ENCODE measurements at places on chromosomes 7 and 10.
A peak's percentile ranks its signal among the peaks of the same experiment; 100 is the strongest.

DNA sequence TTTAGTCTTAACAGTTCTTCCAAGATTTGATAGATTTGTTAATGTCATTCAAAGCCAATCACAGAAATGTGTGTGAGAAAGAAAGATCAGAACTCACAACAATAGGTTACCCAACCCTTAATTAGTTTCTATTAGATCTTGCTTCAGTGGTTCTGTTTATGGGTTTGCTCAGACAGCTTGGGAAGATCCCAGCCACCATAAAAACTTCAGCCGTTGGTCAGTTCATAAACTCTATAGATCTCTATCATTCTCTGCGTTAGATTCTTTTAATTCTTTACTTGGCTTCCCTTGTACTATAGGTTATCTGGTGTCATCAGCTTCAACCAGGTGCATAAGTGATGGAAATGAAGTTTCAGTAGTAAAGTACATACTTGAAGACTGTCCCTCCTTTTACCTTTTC, 54.4 kb downstream of the ZNF277 start:
- no peak for DNase-seq

DNA sequence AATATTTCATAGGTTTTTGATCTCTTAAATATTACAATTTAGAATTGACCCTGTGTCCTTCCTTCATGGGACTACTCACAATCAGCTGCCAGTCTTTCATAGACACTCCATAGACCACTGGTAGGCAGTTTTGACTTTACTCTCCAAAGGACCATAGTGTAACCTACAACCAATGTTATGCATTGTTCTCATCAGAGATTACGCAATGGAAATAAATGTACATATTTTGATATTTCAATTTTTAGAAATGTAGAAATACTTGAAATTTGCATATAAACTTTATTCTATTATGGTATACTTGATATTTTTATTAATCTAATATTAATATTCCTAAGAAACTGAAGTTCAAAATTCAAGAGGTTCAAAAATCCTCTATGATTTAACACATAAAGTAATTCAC, 446.4 kb upstream of the KCND2 start:
- no peak for DNase-seq

DNA sequence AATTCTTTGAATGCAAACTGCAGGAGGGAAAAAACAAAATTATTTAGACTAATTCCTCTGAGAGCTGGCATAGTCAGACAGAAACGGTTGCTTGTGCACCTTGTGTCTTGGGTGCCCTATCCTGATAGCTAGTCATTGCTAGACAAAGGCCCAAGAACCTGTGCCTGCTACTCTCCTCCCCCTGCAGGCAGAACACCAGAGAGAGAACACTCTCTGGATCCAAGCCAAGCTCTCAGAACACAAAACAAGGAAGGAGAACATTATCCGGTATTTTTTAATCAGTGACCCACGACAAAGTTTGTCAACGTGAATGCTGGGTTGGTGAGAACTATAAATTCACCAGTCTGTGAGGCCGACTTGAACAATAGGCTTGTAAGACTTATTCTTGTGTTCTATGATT, 18.8 kb upstream of the PPP1R9A start:
- peak; percentile 32 for DNase-seq

DNA sequence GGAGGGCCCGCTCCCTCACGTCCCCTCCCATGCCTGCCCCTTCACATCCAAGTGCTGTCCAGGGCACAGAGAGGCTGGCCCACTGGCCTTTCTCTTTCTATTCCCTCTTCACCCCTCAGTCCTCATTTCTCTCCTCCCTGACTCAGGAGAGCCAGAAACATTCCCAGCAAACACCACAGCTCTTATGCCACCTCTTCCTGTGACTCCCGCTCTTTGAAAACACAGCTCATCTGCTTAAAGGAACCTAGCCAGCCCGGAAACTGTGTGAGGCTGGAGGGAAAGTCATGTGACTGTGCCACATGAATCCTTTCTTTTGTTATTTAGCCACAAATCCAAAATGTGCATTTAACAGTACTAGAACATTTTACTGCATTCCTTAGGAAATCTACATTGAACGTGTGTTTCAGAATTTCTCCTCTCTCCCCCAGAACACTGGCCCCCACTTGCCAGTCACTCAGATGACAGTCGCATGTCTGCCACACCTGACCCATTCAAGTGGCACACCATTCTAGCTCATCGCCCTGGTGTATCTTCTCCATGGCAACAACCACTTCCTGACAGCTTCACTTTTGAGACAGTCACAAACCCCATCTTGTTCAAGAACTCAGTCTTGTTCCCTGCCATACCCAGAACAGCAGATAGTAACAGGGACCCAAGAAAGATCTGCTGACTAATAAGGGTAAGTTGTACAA, 42.8 kb downstream of the GRB10 start:
- DNase-seq, result peak; percentile 51

DNA sequence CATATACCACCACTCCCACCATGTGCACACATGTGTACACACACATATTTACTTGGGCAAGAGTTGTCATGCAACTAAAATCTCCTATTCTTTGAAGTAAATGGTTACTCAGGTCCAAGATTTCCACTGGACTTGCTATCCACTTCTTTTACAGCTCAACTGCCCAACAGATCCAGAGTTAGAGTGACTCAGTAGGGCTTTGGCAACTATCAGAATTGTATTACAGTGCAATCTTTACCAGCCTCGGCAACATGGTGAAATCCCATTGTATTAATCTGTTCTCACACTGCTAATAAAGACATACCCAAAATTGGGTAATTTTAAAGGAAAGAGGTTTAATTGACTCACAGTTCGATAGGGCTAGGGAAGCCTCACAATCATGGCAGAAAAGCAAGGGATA, 51.9 kb upstream of the ABLIM1 start:
- no peak for DNase-seq

DNA sequence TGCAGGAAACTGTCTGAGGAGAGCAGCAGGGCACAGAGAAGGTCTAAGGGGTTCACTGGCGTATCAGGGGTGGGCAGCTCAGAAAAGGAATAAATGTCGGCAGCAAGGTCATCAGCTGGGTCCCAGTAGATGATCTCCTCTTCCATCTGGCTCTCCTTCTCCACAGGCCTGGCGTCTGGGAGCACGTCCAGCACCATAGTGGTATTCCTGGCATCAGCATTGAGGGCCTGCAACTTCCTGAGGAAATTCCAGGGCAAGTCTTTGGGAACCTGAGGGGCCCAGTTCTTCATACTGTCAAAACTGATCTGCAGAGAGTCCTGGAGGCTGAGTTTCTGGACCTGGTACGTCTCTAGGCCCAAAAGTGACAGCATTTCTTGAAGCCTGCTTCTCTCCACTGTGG, 9.6 kb upstream of the MRPS24 start:
- peak; percentile 47 for DNase-seq

DNA sequence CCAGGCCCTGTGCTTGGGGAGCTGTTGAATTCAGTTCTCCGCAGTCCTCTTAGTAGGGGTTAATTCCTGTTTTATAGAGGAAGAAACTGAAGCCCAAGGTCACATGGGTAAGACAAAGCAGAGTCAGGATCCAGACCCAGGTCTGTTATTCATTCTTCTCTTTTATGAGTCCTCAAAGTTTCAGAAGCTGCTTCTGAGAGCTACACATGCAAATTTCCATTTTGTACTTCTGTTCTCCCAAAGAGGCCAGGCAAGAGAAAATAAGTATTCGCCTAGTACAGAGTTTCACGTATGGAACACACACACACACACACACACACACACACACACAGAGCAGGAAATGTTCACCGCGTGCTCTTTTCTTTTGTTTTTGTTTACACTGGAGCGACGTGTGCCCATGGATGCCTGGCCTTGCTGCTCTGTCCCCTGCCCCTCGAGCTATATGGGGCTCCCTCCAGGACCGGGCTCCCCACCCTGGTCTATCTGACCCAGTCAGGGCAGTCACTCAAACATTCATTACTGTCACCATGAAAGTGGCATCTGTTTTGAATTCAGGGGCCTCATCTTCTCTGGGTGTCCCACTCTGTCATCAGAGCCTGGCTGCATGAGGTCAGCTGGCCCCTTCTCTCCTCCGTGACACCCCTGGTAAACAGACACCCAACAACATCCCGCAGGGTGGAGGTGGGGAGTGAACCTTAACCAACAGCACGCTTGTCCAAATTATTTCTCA, 84.4 kb downstream of the TNS3 start:
- DNase-seq, result no peak

DNA sequence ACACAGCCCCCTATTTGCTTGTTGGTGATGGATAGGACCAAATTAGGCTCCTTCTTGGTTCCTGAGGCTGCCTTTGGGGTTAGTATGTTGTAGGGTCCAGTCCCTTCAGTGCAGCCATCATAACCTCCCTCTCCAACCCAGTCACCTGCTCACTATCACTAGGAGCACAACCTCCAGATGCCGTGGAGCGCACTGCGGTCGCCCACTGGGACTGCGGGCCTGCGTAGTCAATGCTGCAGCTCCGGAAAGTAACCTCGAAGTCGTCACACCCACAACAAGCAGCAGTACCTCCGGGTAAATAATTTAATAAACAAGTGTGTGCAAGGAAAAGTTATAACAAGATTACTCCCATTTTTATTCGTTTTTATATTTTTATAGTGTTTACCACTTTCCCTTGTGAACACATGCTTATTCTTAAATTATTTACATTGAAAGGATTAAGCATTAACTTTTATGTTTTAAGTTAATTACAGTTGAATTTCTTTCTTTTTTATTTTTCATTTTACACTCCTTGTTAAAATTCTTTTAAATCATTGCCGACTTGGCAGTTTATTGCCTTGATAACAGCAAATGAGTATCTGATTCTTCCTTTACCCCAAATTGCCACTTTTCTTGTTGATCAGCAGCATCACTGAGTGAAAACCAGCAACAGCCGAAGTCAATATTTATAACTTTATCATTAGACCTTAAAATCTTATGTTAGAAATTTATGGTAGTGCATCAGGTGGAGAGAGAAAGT, 399.5 kb upstream of the LRGUK start:
- DNase-seq, result no peak

GRCh38 chr10:116653885-116654284, 33.1 kb downstream of the PNLIPRP2 start:
- DNase-seq, result no peak

DNA sequence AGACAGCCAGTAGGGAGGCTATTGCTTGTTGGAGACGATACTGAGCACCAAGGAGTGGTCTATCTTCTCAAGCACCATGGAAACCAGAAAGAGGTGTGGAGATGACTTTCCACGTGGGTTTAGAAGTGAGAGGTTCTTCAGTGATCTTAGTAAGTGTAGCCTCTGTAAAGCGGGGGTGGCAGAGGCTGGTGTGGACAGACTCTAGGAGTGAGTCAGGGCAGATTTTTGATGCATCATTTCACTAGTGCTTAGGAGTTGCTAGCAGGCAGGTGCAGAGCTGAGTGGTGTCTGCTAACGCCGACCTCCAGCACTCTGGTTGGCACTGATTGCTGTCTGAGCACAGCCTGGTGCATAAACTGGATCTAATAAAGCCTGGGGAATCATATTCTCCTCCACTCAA, 78.4 kb upstream of the ADO start:
- DNase-seq, result no peak

- DNase-seq, result peak; percentile 39
Measured at GRCh38 chr7:85595750-85596178, 408.9 kb upstream of the SEMA3D start.

- DNase-seq, result no peak
Measured at GRCh38 chr7:29228289-29229011, 33.9 kb downstream of the CHN2 start.
